NCI-H2107 (cell line): ENCODE measurements at places on chromosomes 12 and 14.

GRCh38 chr12:124844411-124845397, 19.0 kb downstream of the SCARB1 start:
- DNase-seq = no peak

GRCh38 chr12:94663702-94664101, 13.3 kb upstream of the TMCC3 start:
- DNase-seq = no peak

DNA sequence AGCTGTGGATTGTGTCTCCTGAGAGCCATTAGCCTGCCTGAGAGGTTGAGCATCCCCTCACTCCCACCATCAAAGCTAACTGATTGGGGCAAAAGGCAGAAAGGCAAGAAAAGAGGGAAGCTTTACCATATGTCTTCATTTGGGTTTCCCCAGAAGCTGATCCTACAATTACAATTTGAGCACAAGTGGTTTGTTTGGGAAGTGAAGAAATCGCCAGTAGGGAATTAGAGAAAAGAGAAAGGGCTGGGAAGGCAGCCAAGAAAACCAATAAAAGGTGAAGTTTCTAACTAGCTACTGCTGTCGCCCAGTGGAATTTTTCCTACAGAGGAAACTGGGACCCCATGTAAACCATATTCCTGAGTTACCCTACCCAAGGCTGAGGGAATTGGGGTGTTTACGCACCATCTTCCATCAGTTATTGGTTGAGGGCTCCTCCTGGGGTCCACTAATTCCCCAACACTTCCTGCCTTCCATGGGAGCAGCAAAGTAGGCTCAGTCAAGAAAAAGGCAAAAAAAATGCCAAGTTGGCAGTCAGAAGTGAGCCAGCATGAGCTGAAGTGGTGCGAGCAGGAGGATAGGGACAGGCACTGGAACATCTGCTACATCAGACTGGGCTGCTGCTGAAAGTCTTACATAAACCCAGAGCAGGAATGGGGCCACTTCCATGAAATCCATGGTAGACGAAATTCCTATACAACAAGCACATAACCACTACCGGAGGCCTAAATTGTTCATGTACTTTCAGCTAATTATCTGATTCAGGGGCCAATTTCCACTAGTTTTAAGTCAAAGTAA, 17.3 kb downstream of the KCNK10 start:
- no peak for DNase-seq

DNA sequence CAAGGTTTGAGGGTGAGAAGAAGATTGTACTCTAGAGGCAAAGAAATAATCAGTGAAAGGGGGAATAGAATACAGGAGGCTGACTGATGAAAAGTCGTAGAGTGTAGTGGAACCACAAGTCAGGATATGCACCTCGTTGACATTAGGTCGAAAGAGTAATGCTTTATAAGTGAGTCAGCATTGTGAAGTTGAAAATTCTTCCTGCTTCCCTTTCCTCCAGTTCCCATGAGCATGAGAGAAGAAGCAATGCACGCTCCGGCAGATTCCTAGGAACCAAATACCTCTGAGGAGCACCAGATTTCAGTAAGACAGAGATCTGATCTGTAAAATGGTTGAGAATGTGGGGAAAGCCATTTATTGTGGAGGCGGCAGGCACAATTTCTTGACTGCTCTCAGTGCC, 16.5 kb downstream of the CCER1 start:
- no peak for DNase-seq

- no peak for DNase-seq
Measured at GRCh38 chr12:53070877-53071492, 8.2 kb downstream of the SPRYD3 start.
